T-helper 2 cell treated with Interferon-gamma antibody and Interleukin-4, amounts not matched to agents 5 μg/mL and 100 μg/mL, for 36 hours (primary cell): ENCODE measurements at places on chromosomes 12 and 14.
A peak's percentile ranks its signal among the peaks of the same experiment; 100 is the strongest.

- DNase-seq = no peak
These were observed 574 bp upstream of the CRADD start for GRCh38 chr12:93676408-93677194.

DNA sequence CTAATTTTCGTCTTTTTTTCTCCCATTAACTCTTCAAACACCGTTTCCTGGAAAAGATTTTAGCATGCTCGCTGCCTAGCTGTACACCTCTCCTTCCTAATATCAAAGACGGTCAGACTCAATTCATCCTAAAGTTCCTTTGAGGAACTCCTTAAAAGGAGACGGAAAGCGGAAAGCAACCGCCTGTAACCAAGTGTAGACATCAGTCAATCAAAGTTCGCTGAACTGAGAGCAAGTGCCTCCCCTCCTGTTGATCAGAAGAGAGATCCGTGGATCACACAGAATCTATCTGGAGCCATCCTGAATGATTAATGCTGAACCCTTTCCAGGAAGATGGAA, 412 bp upstream of the TEP1 start:
- no peak for DNase-seq

- no peak for DNase-seq
These were observed 1.6 kb upstream of the PACS2 start for GRCh38 chr14:105312973-105313372.

DNA sequence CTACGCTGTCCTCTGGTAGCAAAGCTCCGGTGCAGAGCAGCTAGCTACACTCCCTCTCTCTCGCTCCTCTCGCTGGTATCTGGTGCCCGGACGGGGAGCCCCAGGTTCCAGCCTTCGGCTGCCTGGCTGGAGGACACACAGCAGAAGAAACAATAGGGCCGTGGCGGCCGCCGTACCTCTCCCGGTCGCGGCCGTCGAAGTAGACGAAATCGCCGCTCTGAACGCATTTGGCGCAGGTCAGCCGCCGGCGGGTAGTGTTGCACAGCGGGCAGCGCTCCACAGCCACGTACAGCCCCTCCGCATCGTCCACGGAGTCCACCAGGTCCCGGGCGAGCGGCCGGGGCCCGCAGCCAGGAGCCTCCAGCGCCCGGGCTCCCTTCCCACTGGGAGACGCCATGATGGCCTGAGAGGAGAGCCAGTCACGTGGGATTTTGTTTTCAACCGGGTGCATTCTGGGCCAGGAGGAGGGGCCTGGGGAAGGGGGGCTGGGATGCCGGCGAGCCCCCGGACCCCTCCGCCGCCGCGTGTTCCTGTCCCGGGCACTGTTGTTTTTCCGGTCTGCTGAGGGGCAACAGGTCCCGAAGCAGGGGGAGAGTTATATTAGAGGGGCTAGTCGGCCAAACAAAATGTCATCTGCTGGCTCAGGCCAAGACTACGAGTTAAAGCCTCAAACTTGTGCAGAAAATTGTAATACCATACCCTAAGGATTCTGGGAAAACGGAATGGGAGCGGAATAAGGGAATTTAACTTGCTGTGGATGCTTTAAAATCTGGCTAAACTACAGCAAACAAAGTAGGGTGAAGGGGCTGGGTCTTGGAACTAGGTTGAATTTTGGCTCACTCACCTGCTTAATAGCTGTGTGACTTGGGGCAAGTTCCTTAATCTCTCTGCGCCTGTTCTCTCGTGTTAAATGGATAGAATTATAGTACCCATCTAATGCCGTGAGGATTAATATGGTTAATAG, at the start of gene ATG14:
Gene ATG14, minus strand, starts transcription at position 405 of the 964 bp plus-strand sequence. Its CDS starts 8 bp downstream, at position 397.
- peak; percentile 72 for DNase-seq

GRCh38 chr14:24178399-24179178, 6.7 kb downstream of the REC8 start:
- no peak for DNase-seq

DNA sequence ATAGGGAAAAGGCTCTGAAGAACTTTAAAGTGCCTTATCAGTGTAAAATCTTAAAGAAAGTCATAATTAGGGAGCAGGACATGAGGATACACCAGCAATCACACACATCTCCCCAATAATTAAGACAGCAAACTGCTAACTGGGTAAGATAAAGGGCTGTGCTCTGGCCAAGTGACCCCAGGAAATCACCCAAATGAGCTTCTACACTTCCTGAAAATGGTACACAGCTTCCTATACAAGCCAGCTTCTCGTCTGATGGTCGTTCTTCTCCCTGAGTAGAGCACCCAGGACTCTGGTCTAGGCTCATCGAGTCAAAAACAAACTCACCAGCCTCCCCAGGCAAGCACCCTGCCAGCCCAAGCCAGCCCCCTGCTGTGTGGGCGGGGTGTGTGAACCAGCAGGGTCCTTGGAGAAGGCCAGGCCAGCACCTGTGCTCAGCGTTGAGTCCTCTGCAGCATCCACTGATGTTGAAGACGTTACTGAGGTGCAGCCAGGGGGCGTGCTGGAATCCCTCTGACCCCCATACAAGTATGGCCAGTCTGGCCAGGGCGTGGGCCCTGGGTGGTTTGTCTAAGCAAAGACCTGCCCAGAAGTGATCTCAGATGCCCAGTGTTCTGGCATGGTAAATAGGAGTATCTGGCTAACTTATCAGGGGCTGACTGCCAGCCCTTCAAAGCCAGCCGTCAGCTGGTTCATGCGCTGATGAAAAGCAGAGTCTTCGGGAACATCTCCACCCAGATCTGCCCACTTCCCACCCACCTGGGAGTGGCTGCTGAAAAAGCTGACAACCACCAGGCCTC, 41.4 kb downstream of the ACTN1 start:
- no peak for DNase-seq

GRCh38 chr14:20606190-20606901, 15.2 kb upstream of the RNASE12 start:
- no peak for DNase-seq

DNA sequence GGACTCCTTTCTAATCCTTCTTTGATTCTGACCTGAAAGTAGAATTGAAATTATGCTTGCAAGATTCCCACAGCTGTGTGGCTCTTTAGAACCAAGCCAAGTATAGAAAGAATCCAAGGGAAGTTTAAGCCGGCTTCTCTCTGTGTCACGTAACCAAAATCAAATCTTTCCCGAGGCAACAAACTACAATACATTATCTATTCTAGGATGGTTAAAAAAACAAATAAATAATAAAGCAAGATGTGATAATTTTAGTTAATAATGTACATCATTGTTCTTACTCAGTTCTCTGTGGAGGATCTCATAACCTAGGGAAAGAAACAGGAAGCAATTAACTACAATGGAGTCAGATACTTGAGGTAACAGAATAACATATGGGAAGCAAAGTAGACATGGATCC, 78.1 kb upstream of the ST8SIA1 start:
- DNase-seq = no peak

DNA sequence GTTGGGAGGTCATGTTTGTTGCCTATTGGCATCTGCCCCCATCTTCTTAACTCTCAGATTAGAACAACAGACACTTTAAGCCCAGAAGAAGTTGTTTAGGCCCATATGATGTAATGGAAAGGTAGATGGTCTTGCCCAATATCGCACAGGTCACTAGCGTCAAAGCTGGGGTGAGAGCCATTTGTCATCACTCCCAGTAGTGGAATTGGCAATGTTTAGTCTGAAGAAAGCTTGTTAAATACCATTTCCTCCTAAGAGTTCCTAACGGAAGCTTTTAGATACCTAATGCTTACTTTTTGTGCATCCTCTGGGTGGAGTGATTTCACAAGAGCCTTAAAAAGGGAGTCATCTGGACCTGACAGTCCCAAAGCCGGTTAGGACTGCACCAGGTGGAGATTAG, 125.4 kb downstream of the DACT1 start:
- DNase-seq = no peak

DNA sequence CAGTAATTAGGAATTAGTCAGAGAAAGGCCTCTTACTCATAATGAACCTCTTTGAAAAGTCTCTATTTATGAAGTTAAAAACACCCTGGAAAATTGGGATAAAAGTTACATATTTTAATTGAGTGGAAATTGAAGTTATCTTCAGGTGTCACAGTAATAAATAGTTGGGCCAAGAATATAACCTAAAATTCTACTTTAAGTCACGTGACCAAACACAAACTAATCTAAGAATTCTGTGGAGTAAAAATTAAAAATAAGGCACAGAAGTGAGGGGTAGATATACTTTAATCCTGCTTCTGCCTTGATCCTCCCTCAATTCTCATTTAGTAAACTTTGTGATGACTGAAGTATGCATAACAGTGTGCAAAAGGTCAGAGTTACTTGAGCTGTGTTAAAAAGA, 226.4 kb downstream of the NAV3 start:
- no peak for DNase-seq

DNA sequence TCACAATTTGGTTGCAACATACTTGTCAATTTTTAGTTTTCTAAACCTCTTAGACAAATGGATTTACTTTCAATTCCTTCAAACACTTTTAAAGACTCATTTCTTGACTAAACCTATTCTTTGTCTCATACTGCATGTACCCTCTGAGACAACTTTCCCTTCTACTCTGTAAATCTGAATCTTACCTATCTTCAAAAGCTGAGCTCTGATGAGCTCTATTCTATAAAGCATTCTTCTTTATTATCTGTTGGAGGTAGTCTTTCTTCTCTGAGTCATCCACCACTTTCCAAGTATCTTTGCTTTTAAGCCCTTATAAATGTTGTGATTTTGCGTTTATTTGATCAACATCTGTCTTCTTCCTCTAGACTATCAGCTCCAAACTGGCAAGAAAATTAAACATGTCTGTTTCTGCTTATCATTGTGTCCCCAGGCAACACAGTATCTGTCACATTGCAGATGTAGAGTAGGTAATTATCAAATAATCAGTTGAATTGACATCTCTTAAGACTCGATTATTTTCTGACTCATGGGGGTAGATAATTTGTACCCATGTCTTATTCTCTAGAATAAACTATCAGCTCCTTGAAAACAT, 265.6 kb upstream of the FAR2 start:
- no peak for DNase-seq

DNA sequence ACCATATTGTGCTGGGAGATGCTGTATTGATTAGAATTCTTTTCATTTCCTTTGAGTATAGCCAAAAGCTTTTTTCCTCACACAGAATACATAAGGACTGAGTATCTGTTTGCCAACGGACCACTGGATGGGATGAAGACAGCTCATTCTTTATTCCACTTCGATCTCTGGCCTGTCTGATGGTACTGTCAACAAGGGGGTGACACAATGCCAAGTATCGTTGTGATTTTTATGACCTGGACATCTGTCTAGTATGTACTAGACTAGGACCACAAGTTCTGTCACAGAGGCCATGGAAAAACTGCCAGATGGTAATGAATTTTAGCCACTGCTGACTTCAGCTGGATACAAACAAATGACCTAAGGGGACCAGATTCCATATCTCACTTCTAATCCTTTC, 502.7 kb downstream of the SOX5 start:
- no peak for DNase-seq

- DNase-seq = no peak
These were observed 3.0 kb upstream of the P2RX2 start for GRCh38 chr12:132615579-132616038.

GRCh38 chr12:31736472-31736871, 7.7 kb upstream of the AMN1 start:
- peak; percentile 75 for DNase-seq

GRCh38 chr14:72333357-72333756, 401.1 kb downstream of the RGS6 start:
- DNase-seq = no peak

DNA sequence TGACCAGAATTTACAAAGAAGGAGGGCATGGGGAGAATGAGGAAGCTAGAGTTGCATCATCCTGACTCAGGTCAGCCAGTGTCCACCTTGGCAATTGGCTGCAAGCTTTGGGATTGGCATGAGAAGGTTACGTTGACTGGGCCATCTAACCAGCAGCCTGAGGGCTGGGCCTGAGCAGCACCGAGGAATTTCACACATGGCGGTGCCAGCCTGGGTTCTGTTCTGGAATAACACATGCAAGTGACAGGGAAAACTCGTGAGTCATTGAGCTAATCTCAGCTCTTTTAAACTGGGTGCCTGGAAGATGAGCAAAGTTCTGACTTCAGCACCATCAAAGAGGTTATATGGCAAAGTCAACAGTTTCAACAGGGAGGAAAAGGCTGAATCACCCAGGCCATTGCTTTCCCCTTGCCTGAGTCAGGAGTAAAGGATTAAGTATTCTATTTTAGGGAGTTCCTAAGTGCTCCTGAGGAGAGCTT, 543.2 kb upstream of the TBX3 start:
- DNase-seq = no peak

GRCh38 chr14:101657372-101657771, 96.1 kb downstream of the DIO3 start:
- DNase-seq = no peak

DNA sequence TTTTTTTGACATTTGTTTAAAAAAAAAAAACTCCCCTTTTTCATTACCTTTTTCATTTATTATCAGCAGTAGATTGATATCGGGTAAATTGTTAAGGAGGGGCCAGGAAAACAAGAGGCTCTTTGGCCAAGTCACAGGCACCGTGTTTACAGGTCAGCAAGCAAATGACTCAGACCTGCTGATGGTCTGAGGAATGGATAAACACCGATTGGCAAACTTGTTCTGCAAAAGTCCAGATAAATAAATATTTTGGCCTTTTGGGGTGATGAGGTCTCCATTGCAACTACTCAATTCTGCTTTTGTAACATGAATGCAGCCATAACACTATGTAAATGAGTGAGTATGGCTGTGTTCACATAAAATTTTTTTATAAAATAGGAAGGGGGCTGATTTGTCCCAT, 94.0 kb downstream of the RPS29 start:
- no peak for DNase-seq

- no peak for DNase-seq
These were observed 1.5 kb downstream of the ZNF605 start for GRCh38 chr12:132954471-132955048.

DNA sequence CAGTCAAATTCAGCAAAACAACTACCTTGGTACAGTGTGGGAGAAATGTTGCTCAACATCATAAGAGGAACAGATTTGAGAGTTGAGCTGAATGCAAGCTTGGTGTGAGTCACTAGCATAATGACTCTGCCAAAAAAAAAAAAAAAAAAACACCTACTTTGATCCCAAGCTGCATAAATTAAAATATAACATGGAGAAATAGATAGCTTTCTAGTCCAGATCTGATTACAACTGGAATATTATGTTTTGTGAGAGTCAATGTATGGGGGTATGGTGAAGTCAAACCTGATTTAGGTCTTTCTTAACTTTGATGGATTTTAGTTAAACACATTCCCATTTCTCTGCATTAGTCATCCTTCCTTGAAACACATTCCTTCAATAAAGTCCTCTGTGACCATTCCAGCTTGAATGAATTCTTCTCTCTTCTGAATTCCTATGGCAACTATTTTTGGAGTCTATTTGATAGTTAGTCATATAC, 188.1 kb downstream of the SLC5A8 start:
- DNase-seq = no peak

DNA sequence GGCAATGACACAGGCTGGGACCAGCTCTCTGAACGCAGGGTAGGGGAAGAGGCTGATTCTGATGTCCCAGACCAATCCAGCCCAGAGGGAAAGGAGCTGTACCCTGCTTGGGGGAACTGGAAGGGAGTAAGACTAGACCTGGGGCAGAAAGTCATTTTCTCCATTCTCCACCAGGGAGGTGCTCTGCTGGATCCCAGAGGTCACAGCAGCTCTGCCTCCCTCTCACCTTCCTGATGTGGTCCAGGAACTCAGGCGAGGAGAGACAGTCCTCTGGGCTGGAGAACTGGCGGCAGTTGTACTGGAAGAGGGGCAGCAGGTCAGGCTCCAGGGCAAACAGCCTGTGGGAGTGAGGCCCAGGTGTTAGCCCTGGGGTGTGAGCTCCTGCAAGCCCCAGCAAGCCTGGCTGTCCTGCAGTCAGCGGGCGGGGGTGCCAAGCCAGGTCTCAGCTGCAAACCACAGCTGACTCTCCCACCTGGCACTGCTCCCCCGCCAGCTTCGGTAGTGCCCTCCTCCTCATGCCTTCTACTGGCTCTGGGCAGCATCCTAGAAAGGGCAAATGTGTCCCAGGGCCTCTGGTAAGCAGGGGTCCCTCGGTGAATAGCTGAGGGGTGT, 1.9 kb downstream of the NGB start:
- DNase-seq = no peak
